ENCODE measurements at places on chromosomes 6 and 20.

DNA sequence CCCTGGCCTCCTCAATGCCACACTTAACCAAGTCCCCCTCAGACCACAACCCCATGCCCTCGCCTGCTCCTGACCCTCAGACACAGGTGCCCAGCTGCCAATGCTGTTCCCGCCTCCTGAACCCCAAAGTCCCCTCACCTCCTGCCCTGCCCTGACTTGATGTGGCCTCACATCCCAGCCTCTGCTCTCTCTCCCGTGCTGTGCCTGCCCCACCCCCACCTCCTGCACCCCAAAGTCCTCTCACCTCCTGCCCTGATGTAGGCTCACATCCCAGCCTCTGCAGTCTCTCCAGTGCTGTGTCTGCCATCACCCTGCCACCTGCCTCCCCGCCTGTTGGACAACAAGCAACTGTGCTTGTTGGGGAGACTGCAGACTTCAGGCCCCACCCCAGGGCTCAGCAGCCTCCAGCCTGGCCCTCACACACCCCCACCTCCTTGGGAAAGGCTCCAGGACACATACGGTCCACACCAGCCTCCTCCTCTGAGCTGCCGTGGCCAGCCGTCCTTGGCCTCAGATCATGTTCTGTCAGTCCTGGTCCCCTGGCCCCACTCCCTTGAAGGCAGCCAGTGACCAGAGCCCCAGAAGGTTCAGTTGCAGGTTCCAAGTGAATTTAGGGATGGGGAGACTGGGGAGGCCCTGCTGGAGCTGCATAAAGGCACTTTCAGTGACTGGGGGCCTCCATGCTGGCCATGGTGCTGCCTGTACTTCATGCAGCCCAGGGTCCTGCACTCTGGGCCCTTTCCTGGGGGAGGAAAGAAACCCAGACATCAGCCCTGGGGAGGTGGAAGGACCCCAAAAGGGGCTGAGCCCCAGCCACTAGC lies 28.4 kb downstream of the YTHDF1 start:
- no peak for DNase-seq

- peak; percentile 59 for DNase-seq
These were observed 58.5 kb upstream of the PRSS16 start for GRCh38 chr6:27188885-27189418.

GRCh38 chr6:42278131-42278853 lies 60.6 kb upstream of the MRPS10 start:
- DNase-seq, result no peak

DNA sequence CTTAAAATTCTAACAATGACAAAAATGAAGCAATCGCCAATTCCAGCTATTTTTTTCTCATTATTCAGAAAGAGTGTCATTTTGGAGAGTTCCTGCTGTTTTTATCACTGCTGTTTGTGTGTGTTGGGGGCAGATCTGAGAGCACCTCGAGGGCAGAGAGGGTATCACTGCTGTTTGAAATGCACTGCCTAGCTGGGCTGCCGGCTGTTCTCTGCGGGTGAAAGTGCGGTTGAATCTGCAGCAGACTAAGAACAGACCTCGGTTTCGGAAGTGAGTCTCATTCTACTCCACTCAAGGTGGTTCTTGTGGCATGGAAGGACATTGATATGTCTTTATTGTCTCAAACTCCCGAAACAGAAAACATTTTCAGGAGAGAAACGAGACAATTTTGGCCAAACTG lies 18.3 kb downstream of the INSM1 start:
- no peak for DNase-seq

DNA sequence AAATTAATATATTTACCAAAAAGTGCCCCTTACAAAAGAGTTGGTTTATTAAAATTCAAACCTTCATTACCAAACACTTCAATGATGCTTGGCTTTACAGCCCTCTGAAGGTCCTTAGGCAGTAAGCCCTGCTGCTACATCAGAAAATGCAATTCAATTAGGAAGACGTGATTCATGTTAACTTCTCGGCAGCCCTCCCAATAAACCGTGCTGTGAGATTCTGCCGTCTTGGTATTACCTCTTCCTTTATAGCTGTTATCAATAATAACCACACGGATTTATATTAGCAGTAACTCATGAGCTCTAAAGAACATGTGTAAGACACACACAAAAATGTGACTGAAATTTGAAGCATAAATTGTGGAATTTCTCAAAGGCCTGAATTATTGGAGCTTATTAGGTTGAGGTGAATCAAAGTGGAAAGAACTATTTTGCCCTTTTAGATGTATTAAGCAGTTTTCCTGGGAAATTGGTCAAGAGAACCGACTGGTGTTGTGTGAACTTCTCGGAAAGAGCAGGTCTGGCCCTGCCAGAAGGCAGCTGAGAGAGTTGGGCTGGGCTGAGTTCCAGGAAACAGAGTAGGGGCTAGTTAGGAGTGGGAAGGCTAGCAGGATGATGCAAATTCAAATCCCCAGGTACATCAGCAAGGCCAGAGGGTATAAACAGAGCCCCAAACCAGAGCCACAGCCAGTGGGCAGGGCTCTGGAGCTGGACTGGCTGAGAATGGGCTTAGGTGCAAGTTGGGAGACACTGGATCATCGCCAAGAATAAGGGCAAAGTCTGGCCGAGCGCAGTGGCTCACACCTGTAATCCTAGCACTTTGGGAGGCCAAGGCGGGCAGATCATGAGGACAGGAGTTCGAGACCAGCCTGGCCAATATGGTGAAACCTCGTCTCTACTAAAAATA lies 33.1 kb downstream of the FGD2 start:
- DNase-seq, result peak; percentile 79

DNA sequence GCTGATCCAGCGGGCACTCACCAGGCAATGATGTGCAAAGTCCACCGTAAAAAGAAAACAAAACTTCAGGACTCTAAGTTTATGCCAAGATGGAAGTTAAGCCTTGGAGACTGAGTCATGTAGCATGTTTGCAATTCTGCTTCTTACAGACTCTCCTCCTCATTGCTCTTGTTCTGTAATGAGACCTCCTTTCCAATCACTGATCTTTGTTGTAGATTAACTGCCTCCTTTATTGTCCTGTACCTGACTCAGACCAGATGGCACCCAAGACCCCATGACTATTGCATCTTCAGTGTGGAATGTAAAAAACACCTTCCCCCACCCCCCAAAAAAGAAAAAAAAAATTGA lies 11.2 kb downstream of the NEU1 start:
- no peak for DNase-seq

DNA sequence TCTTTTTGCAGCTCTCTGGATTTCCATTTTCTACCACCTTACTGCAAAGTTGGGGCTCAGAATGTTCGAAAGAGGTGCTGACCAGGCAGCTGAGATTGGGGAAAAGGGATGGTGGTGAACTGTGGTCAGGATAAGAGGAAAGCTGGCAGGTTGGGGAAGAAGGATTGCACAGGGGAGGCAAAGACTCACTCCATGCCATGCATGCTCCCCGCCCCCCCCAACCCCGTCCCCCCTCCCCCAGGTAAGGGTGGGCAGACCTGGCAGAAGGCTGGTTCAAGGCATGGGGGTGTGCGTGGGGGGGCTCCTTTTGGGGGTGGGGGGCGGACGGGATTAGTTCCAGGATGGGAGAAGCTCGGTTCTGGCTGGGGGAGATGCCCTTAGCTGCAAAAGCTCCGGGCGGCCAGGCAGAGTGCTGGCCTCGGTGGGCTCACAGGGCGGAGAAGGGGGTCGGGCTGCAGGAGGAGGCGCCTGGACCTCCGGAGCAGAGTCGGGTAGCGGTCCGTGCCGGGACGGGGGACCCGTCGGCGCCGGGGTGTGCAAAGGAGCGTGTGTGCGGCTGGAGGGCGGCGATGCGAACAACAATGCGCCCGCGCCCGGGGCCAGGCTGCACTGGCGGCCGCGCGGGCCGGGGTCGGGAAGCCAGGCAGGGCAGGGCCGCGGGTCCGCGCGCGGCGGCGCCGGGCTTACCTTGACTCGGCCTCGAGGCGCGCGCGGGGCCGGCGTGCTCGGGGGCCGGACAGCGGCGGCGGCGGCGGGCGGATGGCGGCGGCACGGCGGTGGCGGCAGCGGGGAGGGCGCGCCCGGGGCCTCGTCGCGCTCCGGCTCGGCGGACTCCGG lies 880 bp downstream of the ADNP start:
- DNase-seq, result no peak

DNA sequence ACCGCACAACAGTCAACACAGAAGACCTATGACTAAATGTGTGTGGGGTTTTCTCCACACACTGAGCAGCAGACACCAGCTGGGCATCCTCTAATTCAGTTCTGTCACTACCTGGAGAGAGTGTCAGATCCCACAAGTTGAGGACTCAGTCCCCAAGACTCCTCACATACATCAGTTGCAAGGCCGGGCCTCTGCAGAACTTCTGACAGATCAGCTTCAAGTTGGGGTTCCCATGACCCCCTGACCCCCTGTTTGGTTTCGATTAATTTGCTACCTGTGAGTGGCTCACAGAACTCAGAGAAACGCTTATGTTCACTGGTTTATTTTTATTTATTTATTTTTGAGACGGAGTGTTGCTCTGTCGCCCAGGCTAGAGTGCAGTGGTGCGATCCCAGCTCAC lies 3.2 kb upstream of the NINL start:
- DNase-seq, result no peak
